ENCODE measurements at places on chromosomes 5 and 9. TPM values are rescaled to one million over a fixed set of nuclear protein-coding genes. Genes with fewer than 3 reads are reported as not detected.

The DBH gene
- not detected for total RNA-seq

The CCL21 gene
- total RNA-seq: 7.7 TPM

The CDX1 gene
- 0.29 TPM for total RNA-seq

The PDCD1LG2 gene
- total RNA-seq: 1.4 TPM

DNA sequence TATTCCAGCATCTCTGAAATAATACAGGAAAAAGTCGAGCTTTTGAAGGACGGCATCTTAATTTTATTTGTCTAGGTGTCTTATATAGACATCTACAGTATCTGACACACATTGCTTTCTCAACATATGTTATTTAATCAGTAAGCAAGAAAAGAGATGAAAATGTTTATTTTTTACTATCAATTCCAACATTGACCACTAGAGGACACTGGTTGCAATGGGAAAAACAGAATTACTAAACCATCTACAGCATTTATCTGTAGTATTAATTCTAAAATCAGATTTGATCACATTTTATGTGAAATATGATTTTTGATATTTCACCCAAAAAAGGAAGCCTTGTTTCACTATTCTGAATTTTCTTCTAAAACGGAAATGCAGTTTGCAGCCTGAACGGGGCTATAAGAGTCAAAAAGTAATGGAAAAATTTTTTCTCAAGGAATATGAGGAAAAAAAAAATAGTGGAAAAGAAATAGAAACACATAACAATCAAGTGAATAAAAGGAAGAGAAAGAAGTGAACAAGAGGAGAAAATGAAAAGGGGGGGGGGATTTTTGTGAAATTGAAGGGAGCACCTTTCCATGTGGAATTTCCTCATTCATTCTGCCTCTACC, 98.6 kb downstream of the OSTF1 start:
- no peak for DNase-seq

GRCh38 chr5:36285837-36286615, 15.7 kb downstream of the RANBP3L start:
- DNase-seq: no peak

GRCh38 chr5:145056800-145057199, 778.3 kb downstream of the PRELID2 start:
- DNase-seq: no peak

GRCh38 chr9:132094314-132094791, 14.7 kb upstream of the MED27 start:
- DNase-seq: no peak

- no peak for DNase-seq
These were observed 147.3 kb downstream of the FAM114A2 start for GRCh38 chr5:153891394-153891793.

DNA sequence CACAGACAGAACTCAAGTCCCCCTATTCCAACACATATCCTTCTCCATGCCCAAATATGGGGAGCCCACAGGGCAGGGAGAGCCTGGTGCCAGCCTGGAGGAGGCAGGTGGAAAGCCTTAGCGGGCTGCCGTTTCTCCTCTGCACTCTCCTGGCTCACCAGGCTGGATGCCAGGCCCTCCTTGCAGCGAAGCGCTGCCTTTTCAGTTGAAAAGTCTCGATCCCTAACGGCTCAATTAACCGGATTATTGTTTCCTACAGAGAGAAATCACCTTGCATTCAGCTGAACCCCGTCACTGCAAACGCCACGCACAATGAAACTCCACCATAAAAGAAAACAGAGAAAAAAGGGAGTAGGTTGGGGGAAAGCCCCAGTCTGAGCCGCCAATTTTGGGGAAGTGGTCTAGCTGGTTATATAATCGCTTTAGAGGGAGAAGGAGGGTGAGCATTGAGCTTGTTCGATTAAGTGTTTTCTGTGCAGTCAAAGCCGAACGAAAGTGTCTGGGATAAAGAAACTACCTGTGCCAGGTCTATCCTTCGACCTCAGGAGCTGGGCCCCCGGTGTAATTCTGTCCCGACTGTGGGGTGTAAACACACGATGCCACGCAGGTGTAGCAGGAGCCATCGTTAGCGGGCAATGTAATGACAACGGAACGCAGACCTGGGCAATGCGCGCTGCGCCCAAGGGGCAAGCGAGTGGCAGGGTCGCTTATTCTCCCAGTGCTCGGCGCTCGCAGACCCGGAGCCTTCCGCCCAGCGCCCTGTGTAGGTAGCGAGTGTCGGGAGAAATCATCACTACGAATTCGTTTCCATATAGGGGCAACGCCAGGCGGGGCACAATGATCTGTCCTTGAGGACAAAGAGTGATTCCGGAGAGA, 3.8 kb downstream of the BARHL1 start:
- DNase-seq: no peak

GRCh38 chr5:112757468-112758208, 20.0 kb downstream of the APC start:
- DNase-seq: no peak

DNA sequence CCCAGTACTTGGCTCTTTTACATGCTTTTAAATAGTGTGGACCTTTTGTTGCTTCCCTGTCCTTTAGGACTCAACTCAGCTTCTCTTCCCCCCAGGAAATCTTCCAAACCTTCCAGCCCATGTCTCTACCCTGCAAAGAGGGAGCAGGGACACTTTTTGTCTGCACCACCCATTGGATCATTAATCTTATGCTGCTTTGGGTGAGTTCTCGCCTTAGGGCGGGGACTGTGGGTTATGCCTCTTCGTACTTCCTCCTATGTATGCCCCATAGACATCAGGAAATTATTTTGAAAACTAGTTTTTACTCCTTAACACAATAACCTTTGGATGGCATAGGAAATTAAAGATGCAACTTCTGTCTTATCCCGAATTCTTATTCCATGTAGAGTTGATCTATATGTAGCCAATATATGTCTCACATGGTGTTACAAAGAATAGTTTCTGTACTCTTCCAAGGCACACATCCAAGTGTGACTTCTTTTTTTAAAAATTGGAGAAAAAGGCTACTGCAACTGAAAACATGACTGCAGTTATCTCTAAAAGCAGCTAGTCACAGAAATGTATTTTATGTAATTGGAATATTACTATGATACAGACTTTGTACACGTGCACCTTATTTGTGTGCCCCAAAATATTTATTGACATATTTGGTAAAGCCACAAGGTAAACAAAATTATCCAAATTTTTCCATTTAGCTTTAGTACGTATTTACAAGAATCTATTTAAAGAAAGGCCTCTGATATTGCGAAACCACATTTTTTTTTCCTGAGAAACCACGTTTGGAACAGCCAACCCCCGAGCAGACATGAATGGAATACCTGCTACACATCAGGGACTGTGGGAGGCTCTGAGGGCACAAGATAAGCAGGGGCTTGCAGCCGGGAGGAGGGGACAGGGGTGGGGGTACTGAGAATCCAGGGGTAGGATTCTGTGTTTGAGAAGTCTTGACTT, 133.6 kb downstream of the WDR41 start:
- no peak for DNase-seq

- DNase-seq: no peak
These were observed 10.6 kb upstream of the CSNK1A1 start for GRCh38 chr5:149561848-149562247.

GRCh38 chr5:150499437-150499956, 8.4 kb upstream of the NDST1 start:
- no peak for DNase-seq
